ENCODE measurements at places on chromosomes 2 and 18. TPM values are rescaled to one million over a fixed set of nuclear protein-coding genes. Genes with fewer than 3 reads are reported as not detected.

DNA sequence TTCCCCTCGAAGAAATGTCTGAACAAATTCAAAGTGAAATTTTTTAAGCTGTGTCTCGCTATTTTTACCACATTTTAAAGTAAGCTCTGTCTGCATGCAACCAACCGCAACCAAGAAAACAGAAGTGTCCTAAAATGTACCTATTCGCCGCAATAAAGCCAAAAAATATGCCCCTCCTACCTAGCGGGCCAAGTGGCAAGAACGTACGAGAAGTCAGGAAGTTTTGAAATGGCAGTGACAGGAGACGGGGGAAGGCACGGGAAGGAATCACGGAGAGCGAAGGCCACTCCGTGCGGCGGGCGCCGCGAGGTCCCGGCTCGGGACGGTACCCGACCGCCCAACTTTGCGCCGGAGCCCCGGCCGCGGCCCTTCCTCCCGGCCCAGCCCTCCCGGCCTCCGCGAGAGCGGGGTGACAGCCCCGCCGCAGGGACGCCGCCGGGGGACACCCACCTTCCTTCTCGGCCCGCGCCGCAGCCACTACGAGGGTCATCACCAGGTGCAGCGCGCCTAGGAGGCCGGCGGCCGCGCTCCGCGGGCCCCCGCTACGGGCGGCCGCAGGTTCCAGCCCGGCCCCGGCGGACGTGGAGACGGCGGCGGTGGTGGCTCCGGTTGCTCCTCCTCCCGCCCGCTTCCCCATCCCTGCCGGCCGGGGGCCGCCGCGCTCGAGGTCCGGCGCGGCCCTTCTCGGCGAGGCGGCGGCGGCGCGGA lies 568 bp downstream of the TMEM131 start:
- peak; percentile 67 for DNase-seq

- no peak for DNase-seq
Measured at GRCh38 chr18:28715206-28715605, 538.3 kb upstream of the CDH2 start.

DNA sequence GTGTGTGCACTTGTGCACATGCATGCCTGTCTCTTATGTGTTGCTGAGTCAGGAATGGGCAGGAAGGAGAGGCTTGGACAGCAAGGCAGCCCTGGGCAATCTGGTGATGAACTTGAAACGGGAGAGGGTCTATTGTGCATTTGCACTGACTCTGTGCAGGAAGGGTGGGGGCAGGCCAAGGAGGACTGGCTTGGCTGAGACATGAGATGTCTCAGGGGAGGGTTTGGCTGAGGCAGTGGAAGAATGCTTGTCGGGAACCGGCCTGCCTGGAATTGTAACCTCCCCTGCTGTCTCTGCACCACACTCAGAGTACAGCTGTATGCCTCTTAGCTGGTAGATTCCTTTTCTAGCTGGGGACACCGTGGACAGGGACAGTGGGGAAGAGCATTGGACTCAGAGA lies 176.1 kb upstream of the TNP1 start:
- DNase-seq = no peak

GRCh38 chr2:154762638-154763037 lies 64.1 kb downstream of the KCNJ3 start:
- DNase-seq = peak; percentile 57

The IL1F10 gene
- not detected for total RNA-seq

The CDH7 gene
- 2.0 TPM for total RNA-seq

The TEKT4 gene
- not detected for total RNA-seq
